Mucosa of descending colon (tissue), 3 donors: ENCODE measurements at places on chromosomes 3 and 15.

DNA sequence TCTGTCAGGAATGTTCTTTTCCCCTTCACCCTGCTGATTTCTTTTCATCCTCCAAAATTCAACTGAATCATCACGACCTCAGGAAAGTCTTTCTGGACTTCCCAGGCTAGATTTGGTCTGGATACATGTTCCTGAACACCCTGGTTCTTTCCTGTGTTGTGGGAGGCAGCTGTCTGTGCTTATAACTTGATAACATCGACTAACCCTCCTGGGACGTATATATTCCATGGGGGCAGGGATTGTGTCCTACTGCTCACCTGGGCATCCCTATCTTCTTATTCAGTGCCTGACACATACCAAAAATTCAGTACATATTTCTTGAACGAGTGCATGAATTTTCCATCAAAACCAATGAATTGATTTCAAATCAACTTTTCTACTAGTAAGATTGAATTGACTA is 47.6 kb upstream of the MEF2A start:
- DNase-seq: no peak

DNA sequence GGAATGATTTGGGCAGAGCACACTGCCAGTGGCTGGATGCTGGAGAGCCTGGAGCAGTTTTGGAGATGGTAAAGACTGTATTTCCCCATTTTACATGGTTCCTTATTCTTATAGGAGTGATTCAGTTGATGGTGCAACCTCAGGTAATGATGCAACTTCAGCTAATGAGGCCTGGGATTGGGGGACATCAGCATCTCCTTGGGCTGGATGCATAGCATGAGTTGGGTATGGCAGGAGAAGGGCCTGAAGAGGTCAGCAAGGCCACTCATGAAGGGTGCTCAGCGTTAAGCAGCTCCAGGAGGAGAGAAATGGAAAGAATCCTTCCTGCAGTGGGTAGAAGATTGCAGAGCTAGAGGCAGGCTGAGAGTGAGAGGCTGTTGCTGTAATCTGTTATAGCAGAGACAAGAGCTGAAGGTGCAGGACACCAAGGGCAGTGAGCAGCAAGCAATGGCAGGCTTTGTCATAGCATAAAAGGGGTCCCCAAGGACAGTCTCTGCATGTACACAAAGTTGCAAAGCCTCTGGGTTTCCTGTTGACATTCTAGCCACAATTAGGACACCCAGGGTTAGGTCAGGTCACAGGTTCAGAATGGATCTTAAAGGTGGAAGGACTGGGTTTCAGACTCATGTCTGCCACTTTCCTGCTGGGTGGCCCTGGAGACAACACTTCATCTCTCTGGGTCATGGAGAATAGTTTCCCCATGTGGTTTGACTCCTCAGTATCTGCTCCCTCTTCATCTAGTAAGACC is 29.5 kb upstream of the SNRK start:
- no peak for DNase-seq

DNA sequence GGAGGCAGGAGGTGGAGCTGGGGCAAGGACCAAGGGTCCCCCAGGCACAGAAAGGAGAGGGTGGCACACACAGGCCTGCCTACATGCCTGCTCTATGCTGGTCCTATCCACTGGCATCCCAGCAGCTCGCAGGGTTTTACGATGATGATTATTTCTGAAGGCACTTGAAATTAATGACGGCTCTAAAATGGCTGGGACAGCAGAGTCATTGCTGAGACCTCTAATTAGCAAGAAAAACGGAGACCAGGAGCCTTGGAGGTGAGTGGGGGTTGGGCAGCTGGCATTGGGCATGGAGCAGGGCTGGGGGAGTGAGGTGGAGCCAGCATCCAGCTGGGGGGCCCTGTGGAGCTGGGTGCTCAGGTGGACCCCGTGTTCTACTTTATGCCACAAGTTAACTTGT is 3.5 kb upstream of the LINGO1 start:
- DNase-seq: no peak

DNA sequence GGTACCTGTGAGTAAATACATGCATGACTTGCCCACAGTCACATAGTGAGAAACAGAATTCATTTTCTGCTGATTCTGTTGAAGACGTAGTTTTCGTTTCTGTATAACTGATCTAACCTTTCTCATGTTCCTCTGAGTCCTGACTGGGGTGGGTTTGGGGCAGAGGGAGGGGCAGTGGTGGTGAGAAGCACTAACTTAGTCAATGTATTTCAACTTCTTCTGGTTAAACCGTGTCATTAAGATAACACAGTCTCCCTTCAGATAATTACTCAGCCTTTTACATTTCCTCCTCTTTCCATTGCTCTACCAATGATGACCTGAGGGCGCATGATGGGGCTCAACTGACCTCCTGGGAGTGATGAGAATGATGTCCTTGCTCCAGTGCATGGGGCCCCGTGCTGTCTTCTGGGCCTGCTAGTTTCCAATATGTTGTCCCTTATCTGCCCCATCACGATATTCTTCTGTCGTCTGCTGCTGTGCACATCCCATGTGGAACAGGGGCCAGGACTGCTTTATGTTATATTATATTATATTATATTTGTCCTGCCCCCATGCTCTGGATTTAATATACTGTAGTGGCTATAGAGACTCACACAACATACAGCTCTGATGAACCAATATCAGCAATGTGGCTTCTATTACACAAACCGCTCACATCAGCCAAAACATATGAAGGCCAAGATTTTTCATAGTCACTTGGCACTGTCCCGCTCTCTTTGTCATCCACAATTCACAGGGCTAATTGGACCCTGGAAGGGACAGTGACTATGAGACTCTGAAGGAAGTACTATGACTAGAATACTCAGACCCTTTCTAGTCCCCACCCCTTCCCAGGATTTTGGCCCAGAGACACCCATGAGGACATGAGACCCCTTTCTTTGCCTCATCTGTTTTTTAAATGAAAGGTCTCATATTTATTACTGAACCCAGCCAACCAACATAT is 407.1 kb upstream of the MCTP2 start:
- DNase-seq: no peak

- DNase-seq: no peak
Measured at GRCh38 chr3:67854663-67855062, 200.3 kb upstream of the SUCLG2 start.

- DNase-seq: no peak
Measured at GRCh38 chr3:8856071-8856470, 86.7 kb upstream of the OXTR start.

DNA sequence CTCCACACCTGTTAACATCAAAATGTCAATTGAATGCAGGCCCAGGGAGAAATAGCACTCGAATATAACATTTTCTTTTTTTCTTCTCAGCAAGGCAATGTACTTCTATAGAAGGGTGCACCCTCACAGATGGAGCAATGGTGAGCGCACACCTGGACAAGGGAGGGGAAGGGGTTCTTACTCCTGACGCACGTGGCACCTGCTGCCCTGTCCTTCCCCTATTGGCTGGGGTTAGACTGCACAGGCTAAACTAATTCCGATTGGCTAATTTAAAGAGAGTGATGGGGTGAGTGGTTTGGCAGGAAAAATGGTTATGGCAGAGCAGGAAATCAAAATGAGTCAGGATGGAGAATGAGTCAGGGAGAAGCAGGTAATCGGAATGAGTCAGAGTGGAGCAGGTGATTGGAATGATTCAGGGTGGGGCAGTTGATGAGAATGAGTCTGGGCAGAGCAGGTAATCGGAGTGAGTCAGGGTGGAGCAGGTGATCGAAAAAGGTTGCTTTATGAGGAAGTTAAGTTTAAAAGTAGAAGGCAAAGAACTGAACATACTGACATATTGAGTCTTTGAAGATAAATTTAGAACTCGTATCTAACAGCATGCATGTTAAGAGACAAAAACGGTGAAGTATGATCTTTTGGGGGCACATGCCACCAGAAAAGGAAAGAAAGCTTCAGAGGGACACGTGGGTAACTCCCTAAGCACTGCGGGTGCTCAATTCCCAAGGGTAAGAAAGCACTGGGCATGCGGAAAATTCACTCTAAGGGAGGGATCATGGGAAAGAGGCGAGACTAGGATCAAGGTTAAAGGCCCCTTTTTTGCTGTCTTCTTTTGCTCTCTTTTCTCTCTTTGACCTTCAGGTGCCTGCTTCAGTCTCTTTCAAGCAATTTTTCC is 72.9 kb upstream of the GALNT15 start:
- peak; percentile 78 for DNase-seq

GRCh38 chr3:122391681-122392446 is 7.9 kb downstream of the FAM162A start:
- DNase-seq: no peak

DNA sequence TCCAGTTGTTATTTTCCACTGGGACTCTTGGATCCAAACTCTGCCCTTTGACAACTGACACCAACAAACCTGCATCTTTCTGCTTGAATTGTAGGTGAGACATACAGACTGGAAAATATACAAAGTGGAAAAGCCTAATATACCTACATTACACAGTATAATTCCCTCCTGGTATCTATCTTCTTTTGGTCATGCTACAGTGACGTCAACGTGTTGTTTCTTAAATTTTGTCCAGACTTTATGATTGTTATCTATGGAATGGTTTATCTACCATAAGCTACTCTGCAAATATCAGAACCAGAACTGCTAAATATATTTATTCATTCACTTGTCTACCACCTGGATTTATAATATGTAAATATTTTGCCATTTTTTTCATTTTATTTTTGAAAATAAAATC is 264.3 kb upstream of the ZPLD1 start:
- no peak for DNase-seq

DNA sequence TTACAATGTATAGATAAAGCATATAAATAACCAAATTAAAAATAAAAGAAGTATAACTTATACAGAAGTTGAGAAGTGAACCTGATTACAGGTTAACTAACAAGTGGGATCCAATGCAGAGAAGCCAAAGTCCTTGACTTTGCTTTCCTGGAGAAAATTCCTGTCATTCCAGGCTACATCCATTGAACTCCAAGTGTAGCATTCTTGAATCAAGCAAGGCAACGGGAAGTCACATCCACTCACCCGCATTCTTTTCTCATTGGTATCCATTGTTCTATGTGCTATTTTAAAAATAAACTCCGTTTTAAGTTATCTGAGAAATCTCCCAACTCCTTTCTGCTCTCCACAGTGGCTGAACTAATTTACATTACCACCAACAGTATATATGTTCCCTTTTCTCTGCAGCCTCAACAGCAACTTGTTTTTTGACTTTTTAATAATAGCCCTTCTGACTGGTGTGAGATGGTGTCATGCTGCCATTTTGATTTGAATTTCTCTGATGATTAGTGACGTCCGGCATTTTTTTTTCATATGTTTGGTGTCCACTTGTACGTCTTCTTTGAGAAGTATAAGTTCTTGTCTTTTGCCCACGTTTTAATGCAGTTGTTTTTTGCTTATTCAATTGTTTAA is 534.3 kb downstream of the ROBO1 start:
- no peak for DNase-seq

- no peak for DNase-seq
Measured at GRCh38 chr15:66109826-66110225, 143.7 kb downstream of the MEGF11 start.

DNA sequence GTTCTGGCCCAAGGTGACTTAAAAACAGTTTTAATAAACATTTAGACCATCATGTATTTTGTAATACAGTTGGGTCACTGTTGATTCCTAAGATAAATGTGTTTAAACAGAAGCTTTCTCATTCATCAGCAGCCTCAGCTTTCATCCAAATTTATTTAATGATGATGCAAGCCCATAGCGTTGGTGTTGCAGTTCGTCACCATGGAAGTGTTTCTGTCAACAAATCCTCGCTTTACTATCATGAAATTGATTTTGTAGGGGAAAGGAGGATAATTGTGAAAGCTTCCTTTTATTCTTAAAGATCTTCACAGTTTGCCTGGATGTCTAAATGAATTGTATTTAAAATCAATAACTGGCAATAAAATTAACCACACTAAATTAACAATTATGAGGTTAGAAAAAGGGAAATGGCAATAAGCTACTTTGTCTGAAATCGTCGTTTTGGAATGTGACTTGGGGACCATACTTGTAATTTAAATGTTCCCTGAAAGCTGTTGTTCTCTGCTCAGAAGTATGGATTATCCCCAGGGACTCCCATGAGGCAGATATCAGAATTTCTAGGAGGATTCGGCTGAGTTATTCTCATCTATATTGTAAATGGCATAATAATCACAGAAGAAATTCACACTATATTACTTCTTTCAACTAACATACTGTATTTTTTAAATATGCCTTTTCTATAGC is 29.0 kb downstream of the CMSS1 start:
- DNase-seq: no peak

DNA sequence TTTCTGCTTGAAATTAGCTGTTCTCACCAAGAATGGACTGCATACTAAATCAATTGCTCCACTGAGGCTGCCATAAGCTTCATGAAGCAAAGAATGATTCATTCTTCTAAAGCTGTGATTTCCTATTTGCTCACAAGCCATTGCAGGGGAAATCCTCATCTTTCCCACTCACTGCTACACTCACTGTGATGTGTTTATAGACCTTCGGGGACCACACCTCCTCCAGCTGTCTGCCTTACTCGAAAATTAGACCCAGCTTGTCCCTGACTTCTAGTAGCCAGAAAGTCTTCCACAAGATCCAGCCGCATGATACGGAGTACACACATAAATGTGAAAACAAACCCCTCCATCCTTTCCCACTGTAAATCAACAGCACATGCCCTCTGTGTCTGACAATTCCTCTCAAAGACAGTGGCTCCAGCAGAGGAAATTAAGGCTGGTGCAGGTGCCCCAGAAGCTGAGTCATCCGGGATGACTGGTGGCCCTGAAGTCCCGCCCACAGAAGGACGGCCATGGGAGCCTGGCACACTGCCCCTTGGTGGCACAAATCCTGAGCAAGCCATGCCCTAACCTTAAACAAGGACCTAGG is 172.0 kb downstream of the STT3B start:
- peak; percentile 68 for DNase-seq

GRCh38 chr3:69129531-69129930 is 7.1 kb upstream of the LMOD3 start:
- DNase-seq: no peak

GRCh38 chr3:32951410-32951811 is at the start of gene CCR4:
Gene CCR4, plus strand, starts transcription at chr3:32951644. Its CDS starts 1,779 bp downstream, at chr3:32953423.
- DNase-seq: peak; percentile 57

DNA sequence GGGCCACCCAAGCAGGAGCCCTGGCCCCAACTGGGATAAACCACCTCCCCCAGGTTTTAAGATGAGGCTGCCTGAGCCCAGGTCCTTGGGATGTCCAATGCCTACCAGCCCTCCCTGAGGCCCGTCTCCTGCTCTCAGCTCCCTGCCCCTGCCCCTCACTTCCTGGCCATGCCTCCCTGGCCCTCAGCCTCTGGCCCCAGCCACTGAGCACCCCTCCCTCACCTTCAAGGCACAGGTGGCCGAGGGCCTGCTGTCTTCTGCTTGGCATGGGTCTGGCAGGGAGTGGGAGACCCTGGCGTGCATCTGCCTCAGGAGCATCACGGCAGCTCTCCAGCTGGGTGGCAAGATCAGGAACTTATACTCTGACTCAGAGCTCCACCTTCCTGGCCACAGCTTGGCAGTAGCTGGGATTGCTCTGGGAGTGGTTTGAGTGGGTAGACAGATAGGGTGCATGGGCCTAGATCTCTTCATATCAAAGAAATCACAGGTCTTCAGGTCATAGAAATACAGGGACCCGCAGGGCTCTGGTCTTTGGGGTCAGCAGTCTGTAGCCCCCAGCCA is at the start of gene PLA2G4E:
PLA2G4E (minus strand) TSS at position 330 of the 561 bp plus-strand sequence; CDS start at position 318, 12 bp downstream.
- no peak for DNase-seq

- DNase-seq: no peak
Measured at GRCh38 chr15:57298843-57299550, 77.3 kb upstream of the CGNL1 start.
